ENCODE measurements at places on chromosomes 3 and 15.

- no peak for DNase-seq
These were observed 89.8 kb upstream of the IGSF10 start for GRCh38 chr3:151550642-151551041.

GRCh38 chr3:105999856-106000255, 131.0 kb upstream of the CBLB start:
- no peak for DNase-seq

DNA sequence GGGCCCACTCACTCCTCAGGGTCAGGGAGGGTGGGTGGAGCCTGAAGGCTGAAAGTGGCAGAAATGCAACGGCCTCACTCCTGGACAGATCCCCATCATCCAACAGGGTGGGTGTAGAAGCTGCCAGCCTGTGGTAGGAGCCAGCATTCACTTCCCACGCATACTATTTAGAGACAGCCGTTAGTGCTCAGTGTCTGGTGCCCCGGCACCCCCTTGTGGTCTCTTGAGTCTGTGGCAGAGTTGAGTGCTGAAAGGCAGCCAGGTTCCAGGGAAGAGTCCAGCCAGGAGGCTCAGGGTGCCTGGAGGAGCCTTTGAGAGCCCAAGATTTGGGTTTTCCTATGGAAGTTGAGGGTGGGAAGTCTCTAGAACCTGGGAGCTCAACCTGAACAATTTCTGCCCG, 2.1 kb upstream of the GNAT1 start:
- no peak for DNase-seq

DNA sequence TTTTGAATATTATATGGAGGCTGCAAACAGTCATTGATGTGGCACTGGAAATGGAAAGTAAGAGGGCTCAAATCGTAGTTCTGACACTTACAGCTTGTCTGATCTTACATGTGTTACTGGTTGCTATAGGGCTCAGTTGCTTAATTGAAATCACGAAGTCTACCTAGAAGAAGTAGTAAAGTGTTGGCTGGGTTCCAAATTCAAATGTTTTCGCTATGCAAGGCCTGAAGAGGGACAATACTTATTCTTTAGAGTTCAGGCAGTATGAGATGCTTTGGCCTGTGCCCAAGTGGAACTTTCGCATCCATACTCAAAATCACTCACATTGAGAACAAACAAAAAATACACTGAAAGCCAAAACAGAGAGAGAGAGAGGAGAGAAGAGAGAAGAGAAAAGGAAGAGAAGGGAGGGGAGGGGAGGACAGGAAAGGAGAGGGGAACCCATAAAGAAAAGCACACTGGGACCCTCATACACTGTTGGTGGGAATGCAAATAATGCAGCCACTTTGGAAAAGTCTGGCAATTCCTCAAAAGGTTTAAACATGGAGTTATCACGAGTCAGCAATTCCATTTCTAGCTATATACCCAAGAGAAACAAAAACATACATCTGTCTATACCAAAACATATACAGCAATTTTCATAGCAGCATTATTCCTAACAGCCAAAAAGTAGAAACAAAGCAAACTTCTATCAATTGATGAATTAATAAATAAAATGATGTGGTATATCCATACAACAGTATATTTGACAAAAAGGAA, 2.9 kb upstream of the FXR1 start:
- DNase-seq = peak; percentile 17

- no peak for DNase-seq
These were observed 5.4 kb downstream of the TYRO3 start for GRCh38 chr15:41564286-41564959.

GRCh38 chr15:98554272-98555172, 93.8 kb upstream of the IGF1R start:
- DNase-seq = no peak

DNA sequence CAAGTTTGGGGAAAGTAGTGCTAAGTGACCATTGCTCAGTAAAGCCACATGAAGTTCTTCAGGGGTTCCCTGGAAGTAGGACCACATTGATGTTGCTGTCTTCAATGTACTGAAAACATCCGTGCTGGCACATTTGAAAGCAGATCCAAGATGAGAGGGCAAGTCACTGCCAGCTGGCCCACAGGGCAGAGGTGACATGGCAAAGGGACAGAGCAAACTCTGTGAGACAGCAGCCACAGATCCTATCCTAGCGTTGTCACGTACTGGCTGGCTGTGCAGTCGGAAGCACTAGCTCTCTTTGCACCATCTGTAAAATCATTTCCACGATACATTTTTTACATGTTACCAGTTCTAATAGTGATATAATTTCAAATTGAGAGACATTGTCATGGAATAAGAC, 13.8 kb downstream of the MUC13 start:
- DNase-seq = no peak

DNA sequence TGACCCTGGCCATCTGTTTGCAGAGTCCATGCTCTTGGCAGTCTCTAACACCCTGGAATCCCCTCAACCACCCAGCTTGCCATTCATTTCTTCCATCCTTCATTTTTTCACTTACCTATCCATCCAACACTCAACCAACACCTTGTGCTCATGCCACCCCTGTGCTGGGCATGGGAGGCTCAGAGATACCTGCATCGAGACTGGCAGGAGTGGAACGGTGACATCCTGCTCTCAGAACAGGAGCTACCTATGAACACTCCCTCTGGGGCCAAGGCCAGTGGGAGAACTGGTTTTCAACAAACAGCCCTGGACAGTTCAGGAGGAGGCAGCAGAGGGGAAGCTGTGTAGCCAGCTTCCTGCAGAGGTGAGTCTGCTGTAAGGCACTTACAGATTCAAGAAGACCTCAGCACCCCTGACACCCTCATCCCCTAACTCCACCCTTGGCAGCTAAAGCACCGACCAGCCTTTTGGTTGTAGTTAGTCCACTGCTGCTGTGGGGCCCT, 19.5 kb upstream of the ATP2B2 start:
- no peak for DNase-seq

- DNase-seq = no peak
These were observed 136.9 kb downstream of the NSMCE3 start for GRCh38 chr15:29132735-29133181.

DNA sequence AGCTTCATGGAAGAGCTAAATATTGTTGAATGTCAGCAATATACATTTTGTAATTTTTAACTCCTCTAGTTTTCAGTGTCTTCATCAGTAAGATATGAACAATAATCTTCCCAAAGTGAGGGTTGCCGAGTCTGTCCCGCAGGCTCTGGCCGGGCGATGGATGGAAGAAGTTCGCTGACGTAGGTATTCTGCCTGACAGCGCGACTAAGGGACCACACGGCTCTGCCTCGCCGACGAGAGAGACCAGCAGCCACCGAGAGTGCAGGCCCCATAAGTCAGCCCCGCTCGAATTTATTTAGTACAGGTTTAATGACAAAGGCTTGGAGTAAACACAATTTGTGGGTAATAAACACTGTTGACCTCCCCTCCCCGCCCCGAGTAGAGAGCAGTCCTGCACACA, 427.4 kb upstream of the NECTIN3 start:
- no peak for DNase-seq

- DNase-seq = peak; percentile 11
These were observed 104.1 kb downstream of the LIPC start for GRCh38 chr15:58535894-58536293.

DNA sequence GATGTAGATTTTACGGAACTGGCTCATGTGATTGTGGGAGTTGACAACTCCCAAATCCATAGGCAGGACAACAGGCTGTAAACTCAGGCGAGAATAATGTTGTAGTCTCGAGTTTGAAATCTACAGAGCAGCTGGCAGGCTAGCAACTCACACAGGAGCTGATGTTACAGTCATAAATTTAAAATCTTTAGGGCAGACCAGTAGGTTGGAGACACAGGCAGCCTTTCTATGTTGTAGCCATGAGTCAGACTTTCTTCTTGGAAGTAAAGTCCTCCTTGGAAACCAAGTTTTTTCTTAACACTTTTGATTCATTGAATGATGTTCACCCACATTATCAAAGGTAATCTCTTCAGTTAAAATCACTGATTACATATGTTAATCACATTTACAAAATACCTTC, 89.1 kb upstream of the ALCAM start:
- no peak for DNase-seq

DNA sequence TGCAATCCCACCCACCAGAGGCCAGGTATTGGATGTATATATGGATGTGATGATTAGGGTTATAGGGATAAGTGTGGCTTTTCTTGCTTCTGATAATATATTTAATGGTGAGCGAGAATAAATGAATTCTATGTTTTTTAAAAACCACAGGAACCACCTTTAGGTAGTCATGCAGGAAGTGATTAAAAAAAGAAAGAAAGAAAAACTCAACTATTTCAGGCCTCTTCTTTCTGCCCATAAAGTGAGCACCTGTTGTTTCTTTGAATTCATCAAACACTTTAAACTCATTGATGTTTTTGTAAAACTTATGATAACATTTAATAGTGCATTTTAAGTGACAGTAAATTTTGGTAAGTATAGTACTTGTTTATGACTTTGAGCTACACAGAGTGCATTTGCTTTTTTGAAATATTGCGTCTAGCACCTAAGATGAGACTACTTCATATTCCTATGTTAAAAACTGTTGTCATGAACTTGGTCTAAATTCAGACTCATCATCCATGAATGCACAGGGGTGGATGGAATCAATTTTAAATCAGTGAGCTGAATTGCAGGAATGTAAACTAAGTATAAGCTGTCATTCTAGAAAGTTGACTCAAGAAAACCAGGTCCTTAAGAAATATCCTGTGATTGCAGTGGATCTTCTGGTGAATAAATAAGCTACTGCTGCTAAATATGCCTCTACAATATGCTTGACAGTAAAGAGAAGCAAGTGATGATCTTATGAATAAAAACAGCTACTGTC, 764.4 kb upstream of the NECTIN3 start:
- no peak for DNase-seq

DNA sequence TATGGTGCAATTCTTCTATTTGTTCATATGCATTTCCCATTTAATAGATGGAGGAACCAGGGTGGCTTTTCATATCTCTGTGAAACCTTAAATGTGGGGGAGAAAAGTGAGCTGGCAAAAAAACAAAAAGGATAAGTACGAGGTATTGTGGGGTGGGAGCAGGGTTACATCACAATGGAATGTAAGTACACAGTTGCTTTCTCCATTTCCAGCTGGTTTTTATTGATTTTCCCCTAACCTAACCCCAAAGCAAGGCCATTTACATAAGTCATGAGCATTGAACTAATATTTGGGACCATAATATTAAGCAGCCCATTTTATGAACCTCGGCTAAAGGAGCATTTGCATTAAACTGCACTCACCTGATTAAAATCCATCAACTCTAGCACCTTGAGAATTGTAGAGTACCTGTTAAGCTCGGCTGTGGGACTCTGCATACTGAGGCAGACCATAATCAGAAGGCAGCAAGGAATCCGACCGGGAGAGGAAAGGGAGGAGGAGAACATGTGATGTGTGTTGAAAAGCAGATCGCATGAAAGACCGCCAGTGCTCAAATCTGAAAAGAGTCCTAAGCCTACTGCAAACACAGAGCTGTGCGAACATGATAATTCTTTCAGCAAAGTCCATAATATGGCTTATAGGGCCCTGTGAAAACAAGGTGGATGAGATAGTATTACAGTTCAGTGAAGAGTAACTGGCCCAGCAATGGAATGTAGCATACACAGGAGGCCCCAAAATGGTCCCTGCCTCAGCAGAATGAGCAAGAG, 513.4 kb downstream of the FHIT start:
- DNase-seq = no peak

- DNase-seq = no peak
These were observed 346.2 kb downstream of the GRM7 start for GRCh38 chr3:7207125-7207524.

- DNase-seq = no peak
These were observed 154.3 kb upstream of the CCDC54 start for GRCh38 chr3:107222907-107223306.

DNA sequence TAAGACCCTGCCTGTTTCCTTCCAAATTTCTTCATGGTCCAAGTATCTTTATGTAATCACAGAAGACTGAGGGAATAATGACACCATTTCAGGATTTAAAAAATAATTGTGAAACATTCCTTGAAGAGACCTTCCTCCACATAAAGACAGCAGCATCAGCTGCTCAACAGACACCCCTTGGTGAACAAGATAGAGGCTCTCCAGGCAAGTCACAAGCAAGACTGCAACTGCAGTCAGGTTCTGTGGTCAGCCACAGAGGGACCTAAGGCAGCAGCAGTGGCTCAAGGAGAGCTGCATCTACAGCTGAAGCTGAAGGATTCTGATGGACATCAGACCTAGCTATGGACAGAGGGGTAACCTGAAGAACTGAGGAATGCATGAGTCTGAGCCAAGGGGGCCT, 97.2 kb upstream of the C3orf80 start:
- no peak for DNase-seq

DNA sequence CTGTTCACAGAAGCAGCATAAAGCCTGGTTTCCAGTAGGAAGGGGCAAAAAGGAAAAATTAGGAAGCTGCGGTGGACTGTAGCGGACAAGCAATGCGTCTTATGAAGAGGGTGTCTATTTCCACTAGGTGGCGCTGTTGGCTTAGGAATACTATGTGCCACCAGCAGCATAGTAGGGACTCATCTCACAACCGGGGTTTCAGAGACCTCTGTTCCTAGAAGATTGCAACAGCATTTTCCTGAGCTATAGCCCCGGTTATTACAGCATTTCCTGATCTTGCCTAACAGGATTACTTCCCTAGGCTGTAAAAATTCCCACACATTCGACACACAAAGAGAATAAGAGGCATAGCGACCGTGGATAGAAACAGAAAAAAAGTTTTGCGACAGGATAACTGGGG, 683.0 kb downstream of the TBL1XR1 start:
- DNase-seq = no peak

DNA sequence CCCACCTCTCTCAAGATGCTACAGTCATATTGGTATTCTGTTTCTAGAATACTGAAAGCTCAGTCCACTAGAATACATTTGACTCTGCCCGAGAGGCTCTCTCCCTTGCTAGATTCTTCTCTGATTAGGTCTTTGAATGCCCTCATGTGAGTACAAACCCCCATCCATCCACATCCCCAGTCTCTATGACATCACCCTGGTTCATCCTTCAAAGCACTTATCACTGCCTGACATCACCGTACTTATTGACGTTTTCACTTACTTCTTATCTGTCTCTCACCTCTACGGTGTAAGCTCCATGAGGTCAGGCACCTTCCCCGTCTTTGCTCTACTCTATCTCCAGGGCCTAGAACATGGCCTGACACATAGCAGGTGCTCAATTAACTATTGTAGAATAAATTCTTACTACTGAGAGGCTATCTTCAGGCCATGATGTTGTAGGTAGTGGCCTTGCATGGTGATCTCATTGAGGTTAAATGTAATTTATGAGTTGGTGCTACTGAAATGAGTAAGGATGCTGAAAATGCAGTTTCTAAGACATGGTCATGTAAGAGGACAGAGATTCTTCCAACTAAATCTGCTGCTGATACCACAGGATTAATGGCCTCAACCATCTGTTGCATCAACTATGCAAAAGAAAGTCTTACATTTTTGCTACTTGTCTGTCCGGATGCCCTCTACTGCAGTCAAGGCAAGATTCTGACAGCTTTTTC, 26.8 kb downstream of the EOGT start:
- no peak for DNase-seq

- DNase-seq = no peak
These were observed 9.7 kb downstream of the CGNL1 start for GRCh38 chr15:57385923-57386390.

DNA sequence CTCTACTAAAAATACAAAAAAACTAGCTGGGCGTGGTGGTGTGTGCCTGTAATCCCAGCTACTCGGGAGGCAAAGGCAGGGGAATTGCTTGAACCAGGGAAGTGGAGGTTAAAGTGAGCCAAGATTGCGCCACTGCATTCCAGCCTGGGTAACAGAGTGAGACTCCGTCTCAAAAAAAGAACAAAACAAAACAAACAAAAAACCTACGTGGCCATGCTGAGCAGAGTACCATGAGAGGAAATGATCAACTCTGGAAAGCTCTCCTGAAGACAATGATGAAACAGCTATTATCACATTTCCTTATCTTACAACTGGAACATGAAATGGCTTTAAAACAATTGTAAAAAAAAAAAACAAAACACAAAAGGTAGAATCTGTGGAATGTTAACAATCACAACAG, 75.2 kb downstream of the CHSY1 start:
- DNase-seq = no peak

All from NCI-H1105 (cell line).